NCI-H1417 treated with DMSO at 0.1 percent for 48 hours (cell line): ENCODE measurements at places on chromosomes 16 and 17.

DNA sequence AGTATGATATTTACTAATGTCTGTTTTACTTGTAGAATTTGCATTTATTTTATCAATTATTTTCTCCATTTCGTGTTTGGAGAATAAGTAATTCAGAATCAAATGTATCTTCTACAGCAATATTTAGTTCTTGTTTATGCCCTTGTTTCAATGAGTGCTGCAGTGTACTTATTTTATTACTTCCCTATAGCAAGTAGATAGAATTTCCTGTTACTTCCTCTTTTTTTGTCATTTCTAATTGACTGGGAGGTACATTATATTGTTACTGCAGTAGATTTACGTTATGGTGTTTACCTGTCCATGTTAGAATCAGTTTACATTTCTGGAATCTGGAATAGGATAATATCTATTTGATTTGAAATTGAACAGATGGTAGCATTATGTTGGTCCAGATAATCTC is 71.2 kb downstream of the OMG start:
- DNase-seq: no peak

DNA sequence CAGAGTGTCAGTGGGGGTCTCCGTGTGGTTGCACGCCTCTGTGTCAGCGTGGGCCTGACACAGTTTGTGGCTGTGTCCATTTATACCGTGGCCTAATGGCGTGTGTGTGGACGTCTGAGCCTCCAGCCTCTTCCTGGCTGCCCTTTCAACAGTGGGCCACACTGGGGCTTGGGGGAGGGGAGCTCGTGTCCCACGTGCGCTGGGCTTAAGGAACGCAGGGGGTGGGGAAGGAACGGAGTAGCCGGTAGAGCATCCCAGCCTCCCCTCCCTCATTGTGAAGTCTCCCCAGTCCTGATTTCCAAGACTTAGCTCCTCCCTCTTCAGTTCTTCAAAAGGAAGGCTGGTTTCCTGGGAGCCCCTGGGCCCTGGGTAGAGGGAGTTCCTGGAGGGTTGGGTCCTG is 9.5 kb upstream of the HES7 start:
- DNase-seq: no peak

GRCh38 chr16:2524339-2524938 is 4.3 kb downstream of the AMDHD2 start:
- DNase-seq: no peak

DNA sequence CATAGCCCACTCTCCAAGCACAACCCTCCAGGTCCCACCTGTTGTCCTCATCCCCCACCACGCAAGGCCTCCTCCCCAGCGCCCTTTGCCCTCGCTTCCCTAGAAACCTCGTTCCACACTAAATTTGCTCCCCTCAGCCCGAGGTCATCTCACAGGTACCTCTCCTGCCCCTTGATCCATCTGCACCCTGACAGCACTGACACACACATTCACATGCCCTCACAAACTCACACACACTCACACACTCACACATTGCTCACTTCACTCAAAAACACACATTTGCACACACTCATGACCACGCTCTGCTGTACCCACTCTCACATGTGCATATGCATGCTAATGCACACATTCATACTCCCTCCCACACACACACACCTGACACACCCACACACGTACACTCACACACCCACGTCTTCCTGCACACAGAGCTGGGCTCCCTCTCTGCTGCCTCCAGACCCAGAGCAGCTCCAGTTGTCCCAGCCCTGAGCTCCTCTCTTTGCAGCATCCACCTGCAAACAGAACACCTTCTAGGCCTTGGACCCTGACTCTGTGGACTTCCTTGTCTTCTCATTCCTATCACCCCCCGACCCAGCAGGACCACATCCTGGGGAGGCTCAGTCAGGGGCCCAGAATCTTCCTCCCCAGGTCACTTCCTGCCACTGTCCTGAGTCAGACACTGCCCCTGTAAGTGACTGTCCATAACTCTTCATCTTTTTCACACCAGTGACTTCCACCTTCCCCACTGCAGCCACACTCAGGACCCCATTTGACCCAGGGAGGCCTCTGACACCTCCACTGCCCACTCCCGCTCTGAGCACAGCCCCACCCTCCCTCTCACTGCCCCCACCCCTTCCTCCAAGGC is 4.9 kb downstream of the ASGR2 start:
- DNase-seq: no peak

DNA sequence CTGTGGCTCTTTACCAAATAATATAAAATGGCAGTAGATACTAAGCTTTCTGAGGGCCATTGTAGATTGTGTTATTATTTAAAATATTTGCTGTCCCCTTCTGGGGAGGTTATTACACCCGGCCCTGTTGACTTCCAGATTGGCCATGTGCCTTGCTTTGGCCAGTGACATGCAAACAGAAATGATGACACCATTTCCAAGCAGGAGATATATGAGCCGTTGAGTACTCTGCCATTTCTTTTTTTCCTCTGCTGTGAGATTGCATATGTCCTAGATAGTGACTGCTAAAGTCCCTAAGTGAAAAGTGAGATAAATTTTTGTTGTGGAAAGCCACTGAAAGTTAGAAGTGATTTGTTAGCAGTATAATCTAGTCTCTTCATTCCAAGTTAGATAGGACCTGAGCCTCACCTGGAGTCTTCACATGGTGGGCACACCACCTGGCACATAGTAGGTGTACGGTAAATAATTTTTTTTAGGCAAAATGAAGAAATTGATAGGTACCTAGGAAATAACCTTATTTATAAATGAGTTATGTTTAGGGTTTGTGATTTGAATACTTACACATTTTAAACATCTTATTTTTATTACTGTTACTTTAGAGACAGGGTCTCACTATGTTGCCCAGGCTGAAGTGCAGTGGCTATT is 204.0 kb upstream of the CACNG5 start:
- no peak for DNase-seq

GRCh38 chr16:1278477-1278876 is 22.6 kb downstream of the TPSD1 start:
- DNase-seq: no peak

- no peak for DNase-seq
These were observed 96.9 kb downstream of the ZNF778 start for GRCh38 chr16:89314357-89314756.

GRCh38 chr17:29949696-29950095 is 8.3 kb downstream of the EFCAB5 start:
- DNase-seq: no peak

GRCh38 chr17:61581611-61582349 is 9.2 kb downstream of the NACA2 start:
- DNase-seq: no peak

DNA sequence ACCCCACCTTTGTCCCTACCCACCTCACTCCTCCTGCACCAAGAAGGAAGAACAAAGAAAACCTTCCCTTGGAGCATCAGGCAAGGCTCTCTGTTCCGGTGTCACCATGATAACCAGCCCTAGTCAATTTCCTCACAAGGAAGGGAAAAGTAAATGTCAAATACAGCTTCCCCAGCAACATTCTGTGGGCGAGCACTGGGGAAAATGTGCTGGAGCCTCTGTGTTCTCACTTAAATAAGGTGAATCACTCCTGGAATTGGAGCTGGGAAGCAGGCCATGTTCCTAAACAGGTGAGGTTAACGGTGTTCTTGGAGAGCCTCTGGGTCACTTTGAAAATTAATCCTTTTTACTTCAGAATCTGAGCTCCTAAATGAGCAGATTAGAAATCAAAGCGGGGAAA is 427.9 kb upstream of the ERCC4 start:
- DNase-seq: no peak

GRCh38 chr17:37116671-37117185 is 168.0 kb downstream of the AATF start:
- DNase-seq: no peak

DNA sequence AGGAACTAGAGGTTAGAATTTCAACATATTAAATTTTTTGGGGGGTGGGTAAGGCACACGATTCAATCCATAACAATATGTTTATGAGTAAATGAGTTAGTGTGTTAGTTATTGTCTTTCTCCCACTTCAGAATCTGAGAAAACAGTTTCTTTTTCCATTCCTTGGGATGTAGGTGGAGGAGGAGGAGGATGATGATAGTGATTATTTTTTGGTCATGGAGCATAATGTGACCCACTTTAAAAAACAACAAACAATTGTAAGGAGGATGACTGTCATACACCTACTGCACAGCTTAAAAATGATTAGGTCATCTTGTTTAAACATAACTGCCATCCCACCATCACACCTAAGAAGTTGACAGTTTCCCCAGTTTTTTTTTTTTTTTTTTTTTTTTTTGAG is 148.7 kb downstream of the CDRT15L2 start:
- DNase-seq: no peak

DNA sequence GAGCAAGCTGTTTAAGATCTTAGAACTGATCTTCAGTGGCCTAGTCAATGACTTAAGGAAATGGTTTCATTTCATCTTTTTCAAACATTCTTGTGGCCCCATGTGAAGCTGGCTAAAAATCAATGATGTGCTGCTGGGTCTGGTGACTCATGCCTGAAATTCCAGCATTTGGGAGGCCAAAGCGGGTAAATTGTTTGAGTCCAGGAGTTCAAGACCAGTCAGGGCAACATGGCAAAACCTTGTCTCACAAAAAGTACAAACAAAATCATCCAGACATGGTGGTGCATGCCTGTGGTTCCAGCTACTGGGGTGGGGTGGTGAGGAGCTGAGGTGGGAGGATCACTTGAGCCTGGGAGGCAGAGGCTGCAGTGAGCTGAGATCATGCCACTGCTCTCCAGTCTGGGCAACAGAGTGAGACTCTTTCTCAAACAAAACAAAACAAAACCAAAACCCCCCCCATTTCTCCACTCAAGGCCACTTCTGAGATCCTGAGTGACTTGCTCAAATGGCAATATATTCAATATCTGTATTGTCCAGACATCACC is 17.4 kb upstream of the COL1A1 start:
- no peak for DNase-seq

DNA sequence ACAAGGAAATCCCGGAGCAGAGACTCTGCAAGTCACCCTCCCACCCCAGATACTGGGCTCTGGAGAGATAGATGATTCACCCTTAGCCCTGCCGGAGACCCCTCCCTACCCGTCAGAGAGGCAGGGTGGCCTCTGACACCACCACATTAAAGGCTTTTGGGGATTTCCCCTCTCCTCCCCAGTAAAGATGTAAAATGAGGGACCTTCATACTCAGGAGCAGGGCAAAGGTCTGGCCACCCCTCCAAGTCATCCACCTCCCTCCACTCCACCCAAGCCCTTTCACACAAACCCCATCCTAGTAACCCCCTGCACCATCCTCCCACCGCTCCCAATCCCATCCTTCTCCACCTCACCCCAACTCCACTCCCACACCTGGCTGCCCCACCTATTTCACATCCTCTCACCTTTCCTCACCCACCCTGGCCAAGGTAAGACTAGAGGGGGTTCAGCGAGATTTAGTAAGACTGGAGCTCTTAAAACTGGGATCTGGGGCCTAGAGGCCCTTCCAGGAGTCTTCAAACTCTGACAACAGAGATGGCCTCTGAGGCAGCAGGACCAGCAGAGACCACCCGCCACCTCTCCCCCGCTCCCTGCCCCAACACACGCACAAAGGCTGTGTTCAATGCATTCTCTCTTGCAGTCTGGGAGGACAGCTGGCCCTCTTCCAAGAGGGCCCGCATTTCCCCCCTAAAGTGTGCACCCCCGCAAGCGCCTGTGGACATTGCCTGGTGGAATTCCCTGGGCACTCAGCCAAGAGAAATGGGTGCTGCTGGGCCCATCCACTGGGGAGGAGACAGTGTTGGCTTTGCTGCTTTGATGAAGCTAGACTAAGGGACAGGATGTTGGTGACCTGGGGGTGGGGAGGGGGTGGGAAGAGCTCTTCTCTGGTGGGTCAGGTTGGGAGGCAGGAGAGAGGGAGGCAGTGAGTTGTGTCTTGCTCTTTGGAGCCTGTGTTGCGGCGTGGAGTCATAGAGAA is 1.1 kb downstream of the ABAT start:
- no peak for DNase-seq

- no peak for DNase-seq
These were observed 6.4 kb upstream of the CCDC182 start for GRCh38 chr17:57751348-57751971.
